T-helper 1 cell treated with Interleukin-12 subunit alpha and Interleukin-12 subunit beta and Interleukin-4 antibody, amounts not matched to agents 30 ng/mL and 1 ng/mL, for 36 hours (primary cell): ENCODE measurements at places on chromosomes 11 and 22. TPM values are rescaled to one million over a fixed set of nuclear protein-coding genes. Genes with fewer than 3 reads are reported as not detected.

FAM180B gene
- total RNA-seq: 0.15 TPM in 1 of 2 replicates, not detected in the other

MMP27 gene
- total RNA-seq: not detected in 2 replicates

TBX10 gene
- total RNA-seq: not detected in 2 replicates

SNX32 gene
- 2.3 and 2.9 TPM in 2 replicates for total RNA-seq

LRRN4CL gene
- 0.17 and 0.20 TPM in 2 replicates for total RNA-seq

CLCF1 gene
- total RNA-seq: 0.15 and 0.29 TPM in 2 replicates

IL18BP gene
- 19.2 and 22.8 TPM in 2 replicates for total RNA-seq

MRGPRX4 gene
- total RNA-seq: not detected in 2 replicates

OR9G4 gene
- not detected in 2 replicates for total RNA-seq

TREH gene
- total RNA-seq: not detected in 2 replicates

KRTAP5-9 gene
- 0.24 TPM in 1 of 2 replicates, not detected in the other for total RNA-seq

PMM1 gene
- 26.3 and 26.7 TPM in 2 replicates for total RNA-seq

IFITM10 gene
- 1.2 and 1.8 TPM in 2 replicates for total RNA-seq

GANAB gene
- 285 and 289 TPM in 2 replicates for total RNA-seq

DERL3 gene
- 9.0 and 10.8 TPM in 2 replicates for total RNA-seq

FOLR3 gene
- not detected in 2 replicates for total RNA-seq

GRIA4 gene
- not detected in 2 replicates for total RNA-seq

FEN1 gene
- 96.3 and 104 TPM in 2 replicates for total RNA-seq

OR51E2 gene
- total RNA-seq: not detected in 2 replicates

MGAT3 gene
- 2.9 and 3.9 TPM in 2 replicates for total RNA-seq

SCGB2A2 gene
- total RNA-seq: not detected in 2 replicates

CSF2RB gene
- total RNA-seq: 37.5 and 40.1 TPM in 2 replicates

TP53I11 gene
- total RNA-seq: 2.6 and 2.7 TPM in 2 replicates

NOX4 gene
- total RNA-seq: not detected in 2 replicates

TP53AIP1 gene
- not detected in 2 replicates for total RNA-seq

SYT12 gene
- not detected in 2 replicates for total RNA-seq

DYNC2H1 gene
- 0.96 and 1.2 TPM in 2 replicates for total RNA-seq

GAL gene
- 0.34 TPM in 1 of 2 replicates, not detected in the other for total RNA-seq

MFNG gene
- 207 and 211 TPM in 2 replicates for total RNA-seq

OR8G5 gene
- not detected in 2 replicates for total RNA-seq

CREB3L1 gene
- total RNA-seq: not detected in 2 replicates

PYGM gene
- 7.3 and 8.6 TPM in 2 replicates for total RNA-seq

C11orf42 gene
- total RNA-seq: not detected in 2 replicates

IL17REL gene
- total RNA-seq: 0.07 TPM in 1 of 2 replicates, not detected in the other

SLC22A8 gene
- not detected in 2 replicates for total RNA-seq

SESN3 gene
- total RNA-seq: 43.5 and 47.3 TPM in 2 replicates

GRK2 gene
- 351 and 369 TPM in 2 replicates for total RNA-seq

RASD2 gene
- total RNA-seq: 0.05 TPM in 1 of 2 replicates, not detected in the other

MAPK8IP1 gene
- total RNA-seq: 0.96 and 1.9 TPM in 2 replicates

POU2AF3 gene
- not detected in 2 replicates for total RNA-seq

GPHA2 gene
- total RNA-seq: not detected in 2 replicates

SYT8 gene
- total RNA-seq: not detected in 2 replicates

CASP5 gene
- 0.17 TPM in 1 of 2 replicates, not detected in the other for total RNA-seq

CPT1B gene
- 104 and 114 TPM in 2 replicates for total RNA-seq
